Stimulated activated CD4-positive, alpha-beta T cell treated with anti-CD3 and anti-CD28 coated beads, Interleukin-2, amount 100 ng/mL, for 48 hours (primary cell): ENCODE measurements at places on chromosomes 2 and 18.

GRCh38 chr18:12369211-12369610 is 7.8 kb downstream of the AFG3L2 start:
- DNase-seq, result no peak

GRCh38 chr2:221350616-221351015 is 221.5 kb downstream of the EPHA4 start:
- no peak for DNase-seq

GRCh38 chr2:205296959-205297358 is 385.3 kb upstream of the NRP2 start:
- no peak for DNase-seq

GRCh38 chr18:55657572-55658331 is 69.8 kb upstream of the TCF4 start:
- DNase-seq, result no peak

DNA sequence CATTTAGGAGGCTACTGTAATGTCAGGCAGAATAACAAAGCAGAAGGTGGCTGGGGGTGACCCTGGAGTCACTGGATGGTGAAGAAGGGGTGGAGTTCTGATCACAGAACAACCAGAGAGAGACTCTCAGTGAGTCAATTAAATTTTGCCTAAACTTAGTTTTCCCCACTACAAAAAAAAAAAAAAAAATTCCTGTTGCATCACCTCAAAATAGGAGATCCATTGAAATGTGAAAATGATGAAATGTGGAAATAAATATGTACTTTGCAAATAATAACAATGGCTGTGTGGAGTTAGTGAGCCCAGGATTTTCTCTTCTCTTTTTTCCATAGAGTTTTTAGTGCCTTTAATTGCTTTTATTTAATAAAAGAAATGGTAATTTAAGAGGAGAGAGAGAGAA is 165.5 kb downstream of the GFPT1 start:
- DNase-seq, result no peak

DNA sequence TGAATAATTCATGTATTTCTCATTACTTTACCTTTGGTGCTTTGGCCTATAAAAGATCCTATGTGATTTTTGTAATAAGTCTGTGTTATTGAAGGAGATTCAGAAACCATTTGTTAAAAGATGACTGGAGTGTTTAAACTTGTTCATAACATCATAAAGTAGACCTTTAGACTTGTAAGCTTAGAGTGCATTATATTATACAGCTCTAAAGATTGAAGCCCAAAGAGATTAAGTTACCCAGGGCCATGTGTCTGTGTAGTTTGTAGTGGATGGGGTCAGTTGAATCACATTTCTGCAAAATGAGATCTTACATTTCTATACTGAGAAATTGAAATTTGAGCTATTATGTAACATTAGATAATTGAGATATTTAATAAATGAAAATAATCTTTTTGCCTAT is 60.2 kb upstream of the STON1 start:
- no peak for DNase-seq

DNA sequence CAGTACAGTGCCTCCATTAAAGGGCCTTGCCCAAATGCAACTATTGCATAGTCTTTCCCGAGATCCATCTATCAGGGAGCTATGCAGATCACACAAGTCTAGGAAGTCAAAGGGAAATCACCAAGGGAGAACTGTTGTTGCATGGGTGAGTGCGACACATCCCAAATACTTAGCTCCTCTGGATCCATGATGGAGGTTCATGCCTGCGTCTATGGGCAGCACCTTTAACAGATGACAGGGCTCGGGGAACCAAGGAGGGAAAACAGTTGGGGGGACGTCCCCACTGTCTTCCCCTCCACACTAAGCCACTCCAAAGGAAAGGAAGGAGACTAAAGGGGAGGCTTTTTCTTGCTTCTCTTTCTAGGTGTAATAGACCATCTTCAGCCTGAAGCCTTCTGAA is 552.8 kb upstream of the PKDCC start:
- DNase-seq, result no peak

GRCh38 chr2:52936029-52936428 is 831.6 kb upstream of the CHAC2 start:
- no peak for DNase-seq

DNA sequence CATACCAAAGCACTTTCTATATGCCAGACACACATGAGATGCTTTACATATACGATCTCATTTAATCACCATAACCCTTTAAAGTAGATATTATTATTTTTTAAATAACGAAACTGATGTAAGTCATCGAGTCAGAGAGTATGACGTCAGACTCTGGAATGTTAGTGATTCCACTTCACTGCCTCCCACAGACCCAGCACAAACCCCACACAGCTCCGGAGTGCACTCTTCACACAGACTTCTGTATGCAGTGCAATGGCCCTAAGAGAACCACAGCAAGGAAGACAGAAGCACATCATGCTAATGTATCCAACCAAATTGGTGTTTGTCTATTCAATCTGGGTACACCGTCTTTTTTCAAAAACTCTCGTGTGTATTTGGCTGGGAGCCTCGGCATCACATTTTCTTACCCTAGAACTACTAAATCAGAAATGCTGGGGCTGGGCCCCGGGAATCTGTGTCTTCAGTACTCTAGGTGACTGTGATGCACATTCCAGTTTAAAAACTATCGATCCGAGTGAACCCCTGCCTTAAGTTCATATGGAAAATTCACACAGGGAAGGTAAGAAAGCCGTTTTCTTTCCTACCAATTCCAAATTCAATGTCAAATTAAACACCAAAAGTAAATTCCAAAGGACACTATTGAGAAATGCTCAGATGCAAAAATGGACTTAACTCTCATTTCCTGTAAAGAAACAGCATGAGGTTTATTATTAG is 117.7 kb upstream of the ACVR1C start:
- DNase-seq, result no peak

GRCh38 chr2:47607005-47607679 is 175.8 kb upstream of the MSH6 start:
- DNase-seq, result no peak

DNA sequence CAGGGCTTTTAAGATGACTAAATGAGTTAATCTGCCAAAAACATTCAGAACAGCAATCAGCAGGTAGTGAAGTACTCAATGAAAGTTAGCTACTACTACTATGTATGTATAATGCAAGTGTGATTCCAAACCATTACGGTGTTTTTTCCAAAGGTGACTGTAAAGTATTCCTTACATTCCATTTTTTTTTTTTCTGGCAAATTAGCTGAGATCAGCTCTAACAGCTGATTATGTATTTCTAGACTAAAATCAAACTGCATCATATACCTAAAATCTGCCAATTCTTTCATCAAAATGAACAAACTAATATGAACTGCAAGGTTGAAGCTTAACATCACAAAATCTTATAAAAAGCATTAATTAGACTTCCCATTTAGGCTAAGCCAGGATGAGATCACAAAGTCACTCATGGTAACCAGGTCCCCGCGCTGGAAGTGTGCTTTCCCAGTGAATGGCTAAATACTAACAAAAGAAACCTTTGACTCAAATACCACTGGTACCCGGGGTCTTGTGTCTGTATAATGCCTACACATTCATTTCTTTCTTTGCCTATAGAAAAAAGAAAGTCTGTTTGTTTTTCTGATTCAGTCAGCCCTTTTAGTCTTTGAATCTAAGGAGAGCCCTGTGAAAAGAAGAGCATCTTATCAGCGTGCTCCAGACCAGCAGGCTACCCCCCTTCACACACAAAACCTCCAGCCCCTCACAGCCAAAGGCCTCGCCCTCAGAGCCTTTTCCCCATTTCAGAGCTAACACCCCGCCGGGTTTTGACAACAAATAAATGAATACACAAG is 88.3 kb downstream of the RBMS1 start:
- no peak for DNase-seq

GRCh38 chr2:28557389-28558131 is 61.7 kb downstream of the PLB1 start:
- DNase-seq, result no peak

- no peak for DNase-seq
Measured at GRCh38 chr18:31061945-31062344, 19.4 kb upstream of the DSC3 start.

GRCh38 chr2:37005118-37005868 is 39.0 kb upstream of the STRN start:
- DNase-seq, result no peak

- no peak for DNase-seq
Measured at GRCh38 chr2:122273785-122274419, 518.5 kb downstream of the TSN start.

- no peak for DNase-seq
Measured at GRCh38 chr2:27566628-27567027, 16.2 kb upstream of the ZNF512 start.

DNA sequence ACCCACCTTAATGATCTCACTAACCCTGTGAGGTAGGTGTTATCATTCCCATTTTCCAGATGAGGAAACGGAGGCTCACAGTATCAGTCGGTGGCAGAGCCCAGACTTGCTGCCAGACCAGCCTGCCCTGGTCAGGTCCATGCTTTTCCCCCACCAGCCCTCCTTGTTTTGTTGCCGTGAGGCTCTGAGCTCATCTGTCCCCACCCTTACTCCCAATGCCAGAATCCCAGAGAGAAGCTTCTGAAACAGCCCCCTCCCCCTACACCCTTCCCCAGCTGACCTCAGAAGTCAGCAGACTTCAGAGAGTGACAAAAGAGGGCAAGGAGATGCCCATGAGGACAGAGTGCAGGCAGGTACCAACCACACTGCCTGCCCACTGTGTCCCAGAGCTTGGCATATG is 20.8 kb upstream of the TNS1 start:
- DNase-seq, result no peak

DNA sequence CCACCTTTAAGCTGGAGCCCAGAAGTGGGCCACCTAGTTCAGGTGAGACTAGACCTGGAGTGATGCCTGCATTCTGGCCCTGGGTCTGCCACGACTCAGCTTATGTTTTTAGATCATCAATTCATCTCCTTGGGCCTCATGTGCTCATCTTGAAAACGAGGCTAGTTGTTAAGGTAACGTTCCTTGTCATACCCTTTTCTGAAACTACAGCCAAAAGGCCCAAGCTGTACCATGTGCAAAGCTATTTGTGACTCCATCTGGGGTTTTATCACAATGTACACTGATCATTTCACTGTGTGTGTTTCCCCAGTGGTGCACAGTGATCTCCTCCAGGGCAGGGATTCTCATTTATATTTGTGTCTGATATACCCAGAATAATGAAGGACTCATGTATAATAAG is 138.4 kb upstream of the COPS8 start:
- DNase-seq, result no peak

GRCh38 chr2:105455488-105456003 is 56.7 kb upstream of the FHL2 start:
- no peak for DNase-seq

DNA sequence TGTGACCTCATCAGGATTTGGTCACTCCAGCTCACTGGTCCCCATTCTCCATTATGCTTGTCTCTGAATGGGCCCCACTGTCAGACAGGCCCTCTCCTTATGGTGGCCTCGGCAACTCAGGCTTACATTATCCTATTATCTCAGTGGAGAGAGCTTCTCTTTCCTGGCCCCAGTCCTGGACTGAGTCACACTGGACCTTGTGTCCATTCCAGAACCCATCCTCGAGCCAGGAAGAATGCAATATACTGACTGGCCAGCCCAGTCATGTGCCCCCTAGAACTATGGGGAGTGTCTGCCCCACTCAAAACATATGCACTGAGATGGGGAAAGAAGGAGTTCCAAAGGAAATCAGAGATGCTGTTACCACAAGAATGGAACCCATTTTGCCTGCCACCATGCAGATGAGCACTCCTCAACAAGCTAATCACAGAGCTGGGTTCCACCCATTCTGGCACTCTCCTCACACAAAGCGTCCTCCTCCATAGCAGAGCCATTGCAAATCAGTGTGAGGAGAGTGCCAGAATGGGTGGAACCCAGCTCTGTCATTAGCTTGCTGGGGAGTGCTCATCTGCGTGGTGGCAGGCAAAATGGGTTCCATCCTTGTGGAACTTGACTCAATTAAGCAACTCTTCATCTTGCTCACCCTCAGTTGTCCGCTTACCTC is 71.9 kb downstream of the CHRNA1 start:
- no peak for DNase-seq

- DNase-seq, result no peak
Measured at GRCh38 chr2:219542931-219543595, 546 bp downstream of the CHPF start.

DNA sequence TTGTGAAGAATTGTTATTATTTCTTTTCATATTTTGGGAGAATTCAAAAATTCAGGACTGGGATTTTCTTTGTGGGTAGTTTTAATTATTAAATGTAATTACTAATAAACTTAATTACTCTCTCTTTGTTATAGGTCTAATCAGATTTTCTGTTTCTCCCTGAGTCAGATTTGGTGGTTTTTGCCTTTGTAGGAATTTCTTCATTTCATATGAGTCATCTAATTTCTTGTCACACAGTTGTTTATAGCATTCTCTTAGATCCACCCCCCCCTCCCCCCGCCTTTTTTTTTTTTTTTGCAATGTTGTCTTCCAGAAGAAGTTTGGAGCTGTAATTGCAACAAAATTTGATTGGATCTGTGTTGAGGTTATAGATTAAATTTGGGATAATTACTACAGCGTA is 26.0 kb upstream of the GALR1 start:
- DNase-seq, result no peak

GRCh38 chr2:172964511-172965139 is 111.0 kb upstream of the MAP3K20 start:
- DNase-seq, result no peak

GRCh38 chr2:119517433-119517832 is 6.8 kb downstream of the SCTR start:
- peak; percentile 35 for DNase-seq

GRCh38 chr2:7034303-7034702 is 117.1 kb downstream of the RNF144A start:
- DNase-seq, result no peak

- DNase-seq, result no peak
Measured at GRCh38 chr2:18803141-18803939, 214.0 kb upstream of the NT5C1B start.

DNA sequence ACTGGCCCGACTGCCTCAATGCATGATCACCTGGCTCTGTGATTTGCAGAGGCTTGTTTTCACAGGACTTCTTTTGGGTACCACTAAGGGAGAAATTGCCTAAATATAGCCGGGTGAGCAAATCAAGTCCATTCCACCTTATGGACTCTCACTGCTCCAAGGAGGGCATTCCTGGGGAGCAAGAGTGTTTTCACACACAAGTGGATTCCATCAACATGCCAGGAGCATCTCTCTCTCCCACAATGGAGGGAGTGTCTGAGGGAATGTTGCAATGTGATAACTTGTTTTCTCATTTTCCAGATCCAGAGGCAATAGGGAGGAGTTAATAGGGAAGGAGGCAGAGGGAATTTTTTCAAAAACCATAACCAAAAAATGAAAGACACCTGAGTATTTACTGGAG is 250.7 kb downstream of the SATB2 start:
- DNase-seq, result no peak

GRCh38 chr2:112817082-112817689 is 19.4 kb downstream of the IL1B start:
- no peak for DNase-seq

- DNase-seq, result peak; percentile 24
Measured at GRCh38 chr2:29010946-29011345, 29.8 kb downstream of the TOGARAM2 start.
